ENCODE measurements at places on chromosomes 6 and 20. TPM values are rescaled to one million over a fixed set of nuclear protein-coding genes. Genes with fewer than 3 reads are reported as not detected.

The LAMP5 gene
- 4.8 TPM for polyA plus RNA-seq

The HLA-DOB gene
- polyA plus RNA-seq, result not detected

The SLC22A2 gene
- not detected for polyA plus RNA-seq

The KHDC1L gene
- polyA plus RNA-seq, result 0.16 TPM

The SNAP25 gene
- 42.4 TPM for polyA plus RNA-seq

The ZNF318 gene
- 7.8 TPM for polyA plus RNA-seq

The SIM1 gene
- not detected for polyA plus RNA-seq

The TAAR2 gene
- polyA plus RNA-seq, result not detected

The OTOR gene
- not detected for polyA plus RNA-seq

The STMND1 gene
- polyA plus RNA-seq, result not detected

The LAMA2 gene
- polyA plus RNA-seq, result 0.92 TPM

The TOX2 gene
- polyA plus RNA-seq, result 6.1 TPM

The LHFPL5 gene
- polyA plus RNA-seq, result not detected

The TMEM239 gene
- 0.10 TPM for polyA plus RNA-seq

The C6orf120 gene
- 12.7 TPM for polyA plus RNA-seq

The VSTM2L gene
- 5.1 TPM for polyA plus RNA-seq

The HLA-DRB1 gene
- not detected for polyA plus RNA-seq

The HS3ST5 gene
- polyA plus RNA-seq, result 0.02 TPM

The NRM gene
- 26.8 TPM for polyA plus RNA-seq

The KHDC1 gene
- polyA plus RNA-seq, result 6.6 TPM

The ANKRD6 gene
- 2.6 TPM for polyA plus RNA-seq

The PRKN gene
- polyA plus RNA-seq, result 0.83 TPM

The SIRPG gene
- polyA plus RNA-seq, result not detected

The VSX1 gene
- not detected for polyA plus RNA-seq

The SLC52A3 gene
- not detected for polyA plus RNA-seq

The ISM1 gene
- polyA plus RNA-seq, result not detected

The SLC17A3 gene
- not detected for polyA plus RNA-seq

The MCCD1 gene
- not detected for polyA plus RNA-seq

The CPNE1 gene
- polyA plus RNA-seq, result 217 TPM

The NDUFAF4 gene
- polyA plus RNA-seq, result 16.7 TPM

The DNMT3B gene
- 2.4 TPM for polyA plus RNA-seq

Measured in SK-N-SH (cell line).